Mammary epithelial cell (primary cell): ENCODE measurements at places on chromosomes 6 and 20. TPM values are rescaled to one million over a fixed set of nuclear protein-coding genes. Genes with fewer than 3 reads are reported as not detected.

DNA sequence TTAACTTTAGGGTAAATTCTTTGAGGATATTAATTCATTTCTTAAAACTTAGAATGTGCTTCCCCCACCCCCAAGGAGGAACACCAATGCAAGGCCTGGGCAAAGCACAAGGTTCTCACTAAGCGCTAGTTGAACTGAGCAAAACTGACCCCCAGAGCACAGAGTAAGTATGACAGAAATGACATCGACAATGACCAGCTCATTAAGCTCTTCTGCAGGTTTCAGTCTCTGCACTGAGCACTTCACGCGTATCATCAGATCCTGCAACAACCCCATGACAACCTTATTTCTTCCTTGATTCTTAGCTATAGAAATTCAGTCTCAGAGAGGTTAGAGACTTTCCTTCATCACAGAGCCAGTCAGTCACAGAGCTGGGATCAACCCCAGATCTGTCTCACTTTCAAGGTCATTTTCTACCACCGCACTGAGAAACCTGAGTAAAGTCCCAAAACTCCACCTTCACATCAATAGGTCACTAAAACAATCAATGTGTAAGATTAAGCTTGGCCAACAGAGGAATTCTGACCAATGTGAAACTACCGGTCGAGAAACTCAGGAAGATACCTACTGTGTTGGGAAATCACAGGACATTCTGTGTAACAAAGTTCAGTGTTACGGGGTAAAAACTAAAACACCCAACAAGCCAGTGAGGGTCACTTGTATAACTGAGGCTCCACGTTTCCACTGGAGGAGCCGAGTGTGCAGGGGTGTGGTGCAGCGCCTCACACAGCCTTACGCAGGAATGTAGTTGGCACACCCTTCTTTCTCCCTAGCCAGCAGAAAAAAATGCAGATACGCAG lies 129.0 kb upstream of the FOXQ1 start:
- DNase-seq, result no peak

Gene HUS1B
- 1.5 TPM for total RNA-seq

Gene SLC35D3
- total RNA-seq, result not detected in 2 replicates

GRCh38 chr6:33075568-33076405 lies at the start of gene HLA-DPB1:
Gene HLA-DPB1 (plus strand): TSS chr6:33075990. CDS start chr6:33076042, 52 bp downstream.
- peak; percentile 56 for DNase-seq

Gene GNAS-AS1
- total RNA-seq, result 0.13 and 0.73 TPM in 2 replicates

DNA sequence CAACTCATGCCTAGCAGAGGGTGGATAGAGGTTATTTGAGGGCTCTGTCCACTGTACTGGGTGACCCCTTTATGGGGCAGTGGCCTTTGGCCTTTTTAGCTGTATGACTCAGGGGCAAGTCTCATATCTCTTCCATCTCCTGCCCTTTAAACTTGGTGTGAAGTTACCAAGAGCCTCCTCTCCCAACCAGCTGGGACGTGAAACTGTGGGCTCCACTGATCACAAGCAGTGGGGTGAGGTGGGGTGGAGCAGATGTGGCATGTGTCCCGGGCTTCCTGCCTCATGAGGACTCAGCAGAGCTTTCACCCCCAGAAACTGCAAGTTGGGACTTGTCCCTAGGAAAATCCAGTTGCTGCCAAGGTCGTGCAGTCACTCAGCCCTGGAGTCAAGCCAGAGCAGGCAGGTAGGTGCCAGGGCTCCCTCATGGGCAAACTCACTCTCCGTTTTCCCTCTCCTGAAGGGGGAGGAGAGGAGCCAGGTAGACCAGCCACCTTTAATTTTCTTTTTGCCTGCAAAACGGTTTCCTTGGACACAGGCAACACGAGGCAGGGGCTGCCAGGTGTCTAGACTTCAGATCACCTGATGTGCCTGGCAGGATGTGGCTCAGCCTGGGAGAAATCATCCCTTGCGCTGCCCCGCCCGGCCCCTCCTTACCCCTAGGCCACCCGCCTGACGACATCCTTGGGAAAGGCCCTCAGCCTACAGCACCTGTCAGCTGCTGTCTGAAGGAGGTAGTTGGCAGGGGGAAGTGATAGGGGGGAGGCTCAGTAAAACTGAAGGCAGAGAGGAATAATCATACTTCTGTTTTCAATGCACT lies 4.0 kb downstream of the CDKN1A start:
- DNase-seq, result peak; percentile 99

Gene VNN1
- total RNA-seq, result 0.09 TPM in 1 of 2 replicates, not detected in the other

DNA sequence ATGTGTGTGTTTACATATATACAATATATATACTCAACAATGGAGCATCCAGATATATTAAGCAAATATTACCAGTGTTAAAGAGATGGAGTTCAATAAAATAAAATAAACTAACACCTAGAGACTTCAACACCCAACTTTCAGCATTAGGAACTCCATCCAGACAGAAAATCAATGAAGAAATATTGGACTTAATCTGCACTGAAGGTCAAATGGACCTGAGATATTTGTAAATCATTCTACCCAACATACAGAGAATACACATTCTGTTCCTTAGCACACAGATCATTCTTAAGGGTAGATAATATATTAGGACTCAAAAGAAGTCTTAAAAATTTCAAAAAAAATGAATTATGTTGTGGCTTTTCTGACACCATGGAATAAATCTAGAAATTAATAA lies 832.3 kb upstream of the ADGRB3 start:
- DNase-seq, result no peak

GRCh38 chr6:47759364-47759763 lies 22.5 kb upstream of the OPN5 start:
- peak; percentile 28 for DNase-seq

DNA sequence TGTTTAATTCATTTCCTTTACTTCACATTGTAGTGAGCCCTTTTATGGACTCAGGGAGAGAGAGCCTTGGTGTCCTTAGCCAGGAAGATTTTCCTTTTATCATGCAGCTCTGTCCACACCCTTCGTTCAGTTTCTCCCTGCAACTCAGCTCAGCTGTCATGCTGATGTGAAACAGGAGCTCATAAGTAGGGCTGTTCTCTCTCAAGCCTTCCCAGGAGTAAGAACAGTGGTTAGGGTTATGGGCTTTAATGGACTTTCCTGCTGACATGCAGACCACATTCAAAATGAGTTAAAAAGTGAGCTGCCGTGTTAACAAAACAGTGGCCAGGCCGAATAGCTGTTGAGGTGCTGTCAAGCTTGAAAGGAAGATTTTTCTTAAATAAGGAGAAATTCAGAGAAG lies 104.1 kb downstream of the BCKDHB start:
- no peak for DNase-seq

DNA sequence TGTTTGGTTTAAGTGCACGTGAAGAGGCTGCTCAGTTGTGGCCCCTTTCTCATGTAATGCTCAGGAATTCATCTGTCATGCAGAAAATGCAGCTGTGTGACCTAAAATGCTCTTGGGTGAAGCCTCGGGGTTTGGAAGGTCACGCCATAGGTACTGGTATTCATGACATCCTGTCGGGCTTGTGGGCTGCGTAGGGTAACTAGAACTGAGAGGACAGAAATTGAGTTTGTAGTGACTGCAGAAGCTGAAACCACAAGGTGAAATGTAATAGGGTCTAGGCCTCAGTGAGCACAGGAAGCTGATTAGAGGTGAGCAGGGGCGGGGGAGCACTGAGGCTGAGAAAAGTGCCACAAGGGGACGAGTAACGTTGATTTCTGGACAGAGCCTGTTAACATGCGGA lies 128.8 kb downstream of the SOBP start:
- DNase-seq, result no peak

Gene KCNQ2
- not detected for total RNA-seq

GRCh38 chr6:116763906-116764628 lies 1.5 kb downstream of the FAM162B start:
- no peak for DNase-seq

- DNase-seq, result no peak
Observed at GRCh38 chr6:85436411-85436810, 13.5 kb upstream of the NT5E start.

Gene CST7
- not detected in 2 replicates for total RNA-seq

DNA sequence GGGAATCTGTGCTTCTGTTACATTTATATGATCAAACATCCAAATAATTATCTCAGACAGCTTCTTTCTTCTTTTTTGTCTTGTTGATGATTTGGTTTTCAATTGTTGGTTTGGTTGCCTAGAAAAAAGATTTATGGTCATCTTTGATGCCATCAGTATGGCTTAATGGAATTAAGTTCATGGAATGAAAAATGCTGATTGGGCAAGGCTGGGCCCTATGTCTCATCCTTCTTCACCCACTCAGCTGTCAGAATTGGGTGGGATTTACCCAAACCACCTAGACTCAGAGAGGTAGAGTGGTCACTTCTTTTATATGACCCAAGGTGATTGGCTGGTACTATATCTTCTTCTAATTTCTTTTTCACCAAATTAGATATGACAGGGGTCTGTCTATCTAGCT lies 258.3 kb downstream of the DOK5 start:
- DNase-seq, result no peak

DNA sequence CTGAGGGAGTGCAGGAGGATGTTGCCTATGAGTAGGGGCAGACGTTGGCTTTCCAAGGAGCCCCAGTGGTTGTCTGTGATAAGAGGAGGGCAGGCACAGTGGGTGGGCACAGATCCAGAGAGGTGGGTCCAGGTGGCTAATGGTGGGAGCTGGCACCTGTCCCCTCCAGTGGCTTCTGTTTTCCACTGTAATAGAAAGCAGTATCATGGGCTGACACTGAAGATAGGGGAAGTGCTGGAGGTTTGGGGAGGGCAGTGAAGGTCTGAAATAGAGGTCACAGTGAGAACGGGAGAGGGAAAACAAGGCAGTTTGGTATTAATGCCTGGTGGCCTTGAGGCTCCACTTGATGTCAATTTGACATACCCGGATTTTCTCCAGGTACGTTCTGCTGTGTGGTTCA lies 10.5 kb upstream of the TXNDC5 start:
- DNase-seq, result no peak

DNA sequence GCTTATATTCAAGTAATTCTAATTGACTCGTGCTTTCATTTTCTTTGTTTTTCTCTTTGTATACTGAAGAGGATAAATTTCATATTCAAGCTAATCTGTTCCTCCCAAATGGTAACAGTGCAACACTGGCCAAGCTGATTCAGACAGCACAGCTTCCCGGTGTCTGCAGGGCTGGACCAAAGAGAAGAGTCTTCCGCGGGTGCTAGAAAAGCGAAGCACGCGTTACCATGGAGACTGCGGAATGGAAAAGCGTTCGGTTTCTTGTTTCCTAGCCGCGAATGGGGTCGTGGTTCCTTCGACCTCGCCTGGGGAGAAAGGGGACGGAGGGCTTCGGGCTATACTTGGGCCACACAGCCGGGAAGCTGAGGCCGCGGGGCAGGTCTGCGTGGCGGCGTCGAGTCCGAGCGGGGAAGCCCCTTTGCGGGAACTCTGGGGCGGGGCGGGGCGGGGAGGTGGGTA lies 6.2 kb upstream of the ZNF311 start:
- peak; percentile 53 for DNase-seq

GRCh38 chr6:151850479-151851003 lies 43.1 kb downstream of the ESR1 start:
- no peak for DNase-seq

DNA sequence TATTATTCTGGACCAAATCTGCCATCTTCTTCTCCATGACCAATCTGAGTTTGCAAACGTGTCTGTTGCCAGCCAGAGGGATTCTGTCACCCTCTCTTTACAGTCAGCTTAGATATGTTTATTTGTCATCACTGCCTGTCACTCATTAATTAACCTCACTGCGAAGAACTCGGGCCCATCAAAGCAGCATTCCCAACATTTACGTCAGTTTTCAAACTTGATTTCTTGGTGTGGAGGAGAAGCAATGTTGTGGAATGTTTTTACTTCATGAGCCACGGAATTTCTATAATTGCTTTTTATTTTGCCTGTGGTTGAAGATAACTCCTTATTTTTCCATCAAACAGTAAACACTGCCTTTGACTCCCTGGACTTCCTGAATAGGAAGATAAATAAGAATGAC lies 91.8 kb upstream of the CNKSR3 start:
- DNase-seq, result no peak

GRCh38 chr6:166402582-166403277 lies 20.0 kb upstream of the MPC1 start:
- peak; percentile 16 for DNase-seq

Gene TMEM74B
- total RNA-seq, result 0.67 TPM

GRCh38 chr6:73088138-73088813 lies 137.0 kb downstream of the KHDC1L start:
- no peak for DNase-seq

GRCh38 chr6:52373151-52373690 lies 11.3 kb downstream of the PAQR8 start:
- no peak for DNase-seq

- no peak for DNase-seq
Observed at GRCh38 chr6:148328876-148329555, 13.6 kb upstream of the SASH1 start.

- no peak for DNase-seq
Observed at GRCh38 chr6:87628881-87629280, 38.9 kb downstream of the ORC3 start.

- DNase-seq, result no peak
Observed at GRCh38 chr20:20341371-20341770, 26.5 kb upstream of the INSM1 start.

Gene NRM
- 4.1 and 13.2 TPM in 2 replicates for total RNA-seq

DNA sequence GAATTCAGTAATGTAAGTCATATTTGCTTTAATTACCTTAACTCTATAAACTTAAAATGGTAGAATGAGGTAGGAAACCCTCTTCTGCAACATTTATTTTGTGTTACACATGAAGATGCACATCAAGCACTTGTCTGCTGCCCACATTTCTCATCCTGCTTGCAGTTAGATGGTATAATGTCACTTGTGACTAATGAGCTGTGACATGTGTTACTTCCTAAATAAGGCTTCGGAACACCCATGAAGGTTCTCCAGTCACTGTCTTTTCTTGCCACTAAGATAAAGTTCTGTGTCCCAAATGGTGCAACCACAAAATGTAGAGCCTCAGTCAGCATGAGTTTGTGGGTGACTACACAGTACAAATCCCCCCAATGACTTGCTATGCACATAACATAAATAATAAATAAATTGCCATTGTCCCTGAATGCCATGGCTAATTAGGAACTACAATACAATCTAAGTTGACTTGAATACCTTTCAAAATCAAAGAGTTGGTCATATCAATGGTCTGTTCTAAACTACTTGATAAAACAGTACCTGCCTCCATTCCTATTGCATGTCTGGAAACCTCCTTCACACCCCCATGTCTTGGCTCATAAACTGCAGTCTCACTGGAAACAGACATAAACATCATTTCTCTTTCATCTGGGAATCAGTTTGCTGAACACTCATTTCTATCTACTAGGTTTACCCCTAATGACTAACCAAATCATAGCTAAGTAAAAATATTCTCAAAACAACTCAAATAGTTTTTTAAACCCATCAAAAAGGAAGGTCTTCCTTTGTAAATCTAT lies 157.2 kb downstream of the PTPRK start:
- peak; percentile 8 for DNase-seq

Gene VWA7
- total RNA-seq, result 1.5 and 1.7 TPM in 2 replicates
